Transverse colon (tissue), 4 donors: ENCODE measurements at places on chromosomes 5 and 9. TPM values are rescaled to one million over a fixed set of nuclear protein-coding genes. Genes with fewer than 3 reads are reported as not detected.

- DNase-seq, result no peak
Observed at GRCh38 chr5:73311291-73312110, 137.1 kb downstream of the FOXD1 start.

GRCh38 chr9:134040781-134041648 is 15.7 kb downstream of the BRD3OS start:
- peak; percentile 31 for DNase-seq

PRRC1 gene
- 56.0 TPM for total RNA-seq

- DNase-seq, result no peak
Observed at GRCh38 chr5:73196201-73196600, 23.2 kb downstream of the TMEM174 start.

GRCh38 chr9:20309124-20309523 is 313.2 kb downstream of the MLLT3 start:
- no peak for DNase-seq

GRCh38 chr9:115625251-115625650 is 507.3 kb upstream of the TNC start:
- DNase-seq, result no peak

NUTM2F gene
- not detected for total RNA-seq

LRRC19 gene
- total RNA-seq, result 79.1 TPM

DNA sequence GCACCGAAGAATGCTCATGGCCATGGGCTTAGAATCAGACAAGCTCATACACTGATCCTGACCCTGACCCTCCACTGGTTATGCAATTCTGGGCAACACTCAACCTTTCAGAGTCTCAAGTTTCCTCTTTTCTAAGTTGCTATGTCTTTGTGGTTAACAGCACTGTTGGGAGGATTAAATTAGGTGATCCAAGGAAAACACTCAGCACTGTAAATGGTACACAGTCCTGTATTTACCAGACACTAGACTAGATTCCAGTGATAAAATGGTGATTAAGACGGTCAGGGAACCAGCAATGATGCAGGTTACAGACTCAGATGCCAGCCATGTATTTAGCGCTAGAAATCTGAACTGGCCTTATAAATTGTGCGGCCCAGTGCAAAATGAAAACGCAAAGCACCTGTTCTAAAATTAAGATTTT is 8.1 kb downstream of the ARL15 start:
- DNase-seq, result no peak

DNA sequence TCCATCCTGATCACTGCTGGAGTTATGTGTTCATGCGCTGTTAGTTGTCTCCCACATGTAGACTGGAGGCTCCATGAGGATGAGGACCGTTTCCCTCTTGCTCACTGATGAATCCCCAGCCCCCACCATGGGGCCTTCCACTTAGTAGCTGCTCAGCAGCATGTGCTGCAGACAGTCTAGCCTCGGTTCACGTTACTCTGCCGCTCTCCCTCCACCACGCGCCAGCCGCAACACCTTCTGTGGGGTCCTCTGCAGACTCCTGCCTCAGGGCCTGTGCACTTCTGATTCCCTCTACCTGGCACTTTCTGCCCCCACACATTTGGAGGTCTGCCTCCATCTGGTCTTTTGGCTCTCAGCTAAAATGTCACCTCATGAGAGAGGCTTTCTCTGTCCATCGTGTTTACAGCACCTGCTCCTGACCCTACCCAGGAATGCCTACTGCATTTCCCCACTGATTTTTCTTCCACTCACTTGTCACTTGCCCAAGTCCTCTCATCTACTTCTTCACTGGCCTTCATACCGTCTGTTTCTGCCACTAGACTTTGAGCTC is 36.3 kb downstream of the STK10 start:
- no peak for DNase-seq

GRCh38 chr9:15298362-15298761 is 8.7 kb downstream of the TTC39B start:
- no peak for DNase-seq

DNA sequence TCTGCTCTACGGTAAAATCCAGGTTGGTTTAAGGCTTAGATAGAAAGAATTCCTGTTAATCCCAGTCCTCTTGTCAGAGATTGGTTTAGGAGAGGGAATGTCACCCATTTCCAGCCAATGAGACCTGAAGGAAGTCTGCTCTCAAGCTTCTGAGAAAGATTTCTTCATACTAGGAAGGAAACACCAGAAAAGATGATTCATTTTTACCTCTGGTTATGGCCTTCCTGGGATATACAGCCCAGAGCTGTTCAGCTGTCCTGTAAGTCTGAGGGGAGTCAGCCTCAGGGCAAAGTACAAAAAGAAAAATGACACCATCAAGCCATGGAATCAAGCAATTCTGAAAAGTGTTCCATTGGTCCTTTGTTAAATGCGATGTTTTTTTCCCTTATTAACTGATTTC is 18.6 kb upstream of the CFAP95 start:
- no peak for DNase-seq

SPATA31A3 gene
- not detected for total RNA-seq

DNA sequence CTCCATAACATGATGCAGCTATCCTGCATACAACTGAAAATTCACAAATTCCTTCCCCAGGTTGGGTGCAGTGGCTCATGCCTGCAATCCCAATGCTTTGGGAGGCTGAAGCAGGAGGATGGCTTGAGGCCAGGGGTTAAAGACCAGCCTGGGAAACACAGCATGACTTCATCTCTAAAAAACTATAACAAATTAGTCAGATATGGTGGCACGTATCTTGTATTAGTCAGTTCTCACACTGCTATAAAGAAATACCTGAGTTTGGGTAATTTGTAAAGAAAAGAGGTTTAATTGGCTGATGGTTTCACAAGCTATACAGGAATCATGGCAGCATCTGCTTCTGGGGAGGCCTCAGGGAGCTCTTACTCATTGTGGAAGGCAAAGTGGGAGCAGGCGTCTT is 56.4 kb upstream of the DAPK1 start:
- DNase-seq, result no peak

DNA sequence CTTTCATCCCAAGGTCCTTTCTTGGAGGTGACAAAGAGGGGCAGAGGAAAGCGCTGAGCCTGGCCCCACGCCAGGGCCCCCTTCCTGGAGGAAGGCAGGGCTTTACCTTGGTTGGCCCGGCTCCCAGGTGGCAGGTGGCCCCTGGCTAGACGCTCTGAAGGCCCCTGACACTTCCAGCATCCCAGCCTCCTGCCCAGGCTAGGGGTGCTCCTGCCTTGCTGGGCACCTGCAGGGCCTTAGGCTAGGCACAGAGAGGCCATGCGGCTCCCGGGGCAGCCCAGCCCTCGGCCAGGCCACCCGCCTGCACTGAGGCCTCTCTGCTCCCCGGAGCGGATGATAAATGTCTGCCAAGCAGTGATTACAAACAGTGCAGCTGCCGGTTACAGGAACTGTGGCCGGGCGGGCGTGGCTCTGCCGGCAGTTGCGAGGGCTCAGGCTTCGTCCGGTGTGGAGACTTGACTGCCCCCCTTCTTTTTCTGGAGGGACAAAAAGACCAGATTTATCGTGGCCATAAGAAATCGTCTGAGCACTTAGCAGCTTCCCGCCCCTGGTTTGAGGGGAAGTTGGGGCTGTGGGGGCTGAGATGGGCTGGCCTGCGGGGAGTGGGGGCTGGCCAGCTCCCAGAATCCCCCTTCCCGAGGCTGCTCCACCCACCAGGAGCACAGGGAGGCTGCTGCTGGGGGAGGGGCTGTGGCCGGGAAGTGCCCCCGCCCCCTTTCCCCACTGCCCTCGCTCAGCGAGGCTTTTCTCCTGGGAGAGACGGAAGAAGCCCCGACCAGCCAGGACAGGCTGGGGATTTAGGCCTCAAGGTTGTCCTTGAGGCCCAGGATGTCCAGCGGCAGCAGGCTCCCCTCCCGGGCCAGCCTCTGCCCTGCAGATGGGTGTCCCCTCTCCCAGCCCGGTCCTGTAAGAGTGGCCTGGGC is 31.6 kb upstream of the UBAC1 start:
- DNase-seq, result peak; percentile 80

DNA sequence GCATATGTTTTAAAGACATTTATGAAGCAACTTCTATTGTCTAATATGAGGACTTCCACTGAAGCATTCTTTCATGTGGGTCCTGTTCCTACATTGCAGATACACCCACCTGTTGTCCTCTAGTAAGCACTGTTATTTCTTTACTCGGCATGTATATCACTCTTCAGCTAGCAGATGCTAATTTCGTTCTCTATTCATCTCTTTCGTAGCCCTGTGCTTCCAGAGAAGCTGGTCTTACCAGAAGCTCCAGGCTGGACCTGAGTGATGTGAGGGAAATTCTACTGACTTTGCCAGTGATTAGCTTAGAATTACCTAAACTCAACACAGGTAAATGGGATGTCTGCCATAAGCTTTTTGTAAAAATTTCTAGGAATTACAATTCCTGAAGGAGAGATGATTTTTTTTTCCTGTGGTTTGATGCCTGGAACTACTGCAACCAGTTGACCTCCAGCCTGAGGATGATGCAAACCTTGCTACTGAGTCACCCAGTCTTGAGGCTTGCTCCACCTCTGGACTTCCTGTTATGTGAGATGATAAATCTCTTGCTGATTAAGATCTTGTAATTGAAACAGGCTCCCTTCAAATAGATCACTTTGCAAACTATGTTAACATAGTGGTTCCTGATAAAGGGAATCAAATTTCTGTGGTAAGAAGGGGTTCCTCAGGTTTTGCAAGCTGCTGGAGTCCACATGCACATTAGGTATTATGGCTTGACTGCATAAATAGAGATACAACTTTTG is 52.2 kb upstream of the SPINK5 start:
- DNase-seq, result no peak

- peak; percentile 35 for DNase-seq
Observed at GRCh38 chr5:119328753-119329602, 26.8 kb upstream of the TNFAIP8 start.

GRCh38 chr5:164975986-164976385 is 1470.6 kb downstream of the MAT2B start:
- DNase-seq, result no peak

ABO gene
- total RNA-seq, result 165 TPM

CAPSL gene
- total RNA-seq, result not detected

GRCh38 chr9:18405240-18405639 is 68.7 kb upstream of the ADAMTSL1 start:
- no peak for DNase-seq

FBP2 gene
- not detected for total RNA-seq

SLC28A3 gene
- 0.41 TPM for total RNA-seq

GRCh38 chr5:67065237-67065636 is 131.4 kb downstream of the CD180 start:
- DNase-seq, result no peak

DNA sequence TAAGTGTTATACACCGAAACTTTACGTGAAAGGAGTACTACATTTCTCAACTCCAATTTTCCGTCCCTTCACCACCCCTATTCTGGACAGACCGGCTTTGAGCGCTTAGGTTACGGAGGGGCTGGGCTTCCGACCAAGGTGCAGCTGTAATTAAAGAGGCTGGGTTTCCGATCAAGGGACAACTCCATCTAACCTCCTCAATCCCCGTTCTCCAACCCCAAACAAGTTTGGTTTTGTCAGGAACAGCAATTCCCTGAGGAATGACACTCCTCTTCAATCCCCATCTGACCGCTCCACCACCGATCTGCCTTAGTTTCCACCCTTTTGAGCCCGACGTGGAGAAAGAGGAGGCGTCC is 577 bp downstream of the TUT7 start:
- DNase-seq, result peak; percentile 68

GRCh38 chr5:140339636-140340035 is 6.8 kb downstream of the HBEGF start:
- no peak for DNase-seq

TSLP gene
- not detected for total RNA-seq

DNA sequence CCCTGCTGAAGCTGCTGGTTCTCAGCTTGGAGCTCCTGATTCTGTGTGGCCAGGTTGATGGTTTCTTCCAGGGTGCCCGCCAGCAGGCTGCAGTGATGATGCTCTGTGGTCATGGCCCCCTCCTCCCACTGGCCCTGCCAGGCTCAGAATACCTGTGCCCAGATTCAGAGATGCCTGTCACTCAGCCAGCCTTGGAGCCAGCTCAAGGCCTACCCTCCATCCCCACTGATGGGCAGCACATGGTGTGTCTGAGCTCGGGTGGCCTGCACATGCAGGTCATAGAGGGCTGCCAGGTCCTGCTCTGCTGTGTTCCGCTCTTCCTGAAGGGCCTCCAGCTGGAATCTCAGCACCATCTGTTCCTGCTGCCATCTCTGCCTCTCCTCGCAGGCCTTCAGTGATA is 5.4 kb downstream of the SLC35A4 start:
- no peak for DNase-seq

CDKN2B gene
- total RNA-seq, result 36.8 TPM

GRCh38 chr5:153516504-153517240 is 26.2 kb downstream of the GRIA1 start:
- DNase-seq, result no peak

DNA sequence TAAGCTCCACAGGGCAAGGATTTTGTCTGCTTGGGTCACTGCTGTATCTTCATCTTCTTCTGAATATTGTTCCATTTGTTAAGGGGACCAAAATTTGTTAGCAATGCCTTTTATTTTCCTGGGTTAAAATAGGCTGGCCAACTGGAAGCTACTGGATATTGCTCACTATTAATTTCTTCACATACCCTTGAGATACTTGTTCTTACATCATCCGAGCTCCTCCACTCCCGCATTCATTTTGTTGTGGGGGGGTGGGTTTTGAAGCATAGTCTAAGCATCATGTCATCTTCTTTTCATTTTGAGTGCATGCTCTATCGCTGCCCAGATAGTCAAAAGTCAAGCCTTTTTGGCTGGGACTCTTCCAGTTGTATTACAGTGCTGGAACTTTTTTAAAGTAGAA is 42.5 kb upstream of the PIK3R1 start:
- no peak for DNase-seq

GRCh38 chr5:100539519-100539918 is 4.3 kb downstream of the FAM174A start:
- no peak for DNase-seq

GRCh38 chr9:69946800-69947437 is 96.7 kb upstream of the MAMDC2 start:
- no peak for DNase-seq

- no peak for DNase-seq
Observed at GRCh38 chr9:130639124-130639765, 25.1 kb upstream of the PRDM12 start.

DNA sequence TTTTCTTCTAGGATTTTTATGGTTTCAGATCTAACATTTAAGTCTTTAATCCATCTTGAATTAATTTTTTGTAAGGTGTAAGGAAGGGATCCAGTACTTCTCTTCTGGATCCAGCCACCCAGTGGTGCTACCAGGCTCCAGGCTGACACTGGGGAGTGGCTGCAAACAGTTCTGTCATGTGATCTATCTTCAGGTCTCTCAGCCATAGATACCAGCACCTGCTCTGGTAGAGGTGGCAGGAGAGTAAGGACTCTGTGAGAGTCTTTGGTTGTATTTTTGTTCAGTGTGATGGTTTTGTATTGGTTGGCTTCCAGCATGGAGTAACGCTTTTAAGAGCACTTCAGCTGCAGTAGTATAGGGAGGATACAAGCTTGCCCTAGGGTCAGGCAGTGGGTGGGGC is 205.9 kb downstream of the FGF10 start:
- no peak for DNase-seq

- peak; percentile 47 for DNase-seq
Observed at GRCh38 chr9:89661391-89661949, 56.7 kb downstream of the GADD45G start.

PLAC8L1 gene
- not detected for total RNA-seq

GRCh38 chr5:59666440-59667068 is 227.0 kb downstream of the PDE4D start:
- peak; percentile 13 for DNase-seq

- no peak for DNase-seq
Observed at GRCh38 chr5:163544836-163545235, 39.4 kb downstream of the MAT2B start.
